Upper lobe of right lung (tissue), 1 donor: ENCODE measurements at places on chromosomes 4 and X.

GRCh38 chr4:127134490-127134889 is 498.3 kb upstream of the INTU start:
- no peaks in the 10 kb centered on the region for H3K27me3 ChIP-seq
- H3K36me3 ChIP-seq = no peaks in the 10 kb centered on the region
- H3K4me1 ChIP-seq = no peaks in the 10 kb centered on the region
- H3K4me3 ChIP-seq = no peak overlapping the region
- DNase-seq = no peak

DNA sequence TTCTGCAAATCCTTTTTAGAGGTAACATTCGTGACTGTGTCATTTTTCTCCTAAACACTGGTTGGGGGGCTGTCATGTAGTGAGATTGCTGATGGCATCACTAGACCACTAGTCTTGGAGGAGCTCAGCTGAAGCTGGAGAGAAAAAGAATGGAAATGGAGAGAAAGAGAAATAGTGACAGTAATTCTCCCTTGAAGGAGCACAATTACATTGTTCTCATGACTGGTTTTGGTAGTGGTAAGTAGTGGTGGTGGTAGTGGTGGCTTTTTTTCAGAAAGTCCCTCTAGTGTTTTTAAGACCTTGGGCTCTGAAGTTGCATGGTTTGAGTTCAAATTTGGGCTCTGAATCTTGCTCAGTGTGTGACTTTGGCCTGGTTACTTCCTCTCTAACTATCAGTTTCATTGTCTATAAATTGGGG is 99.8 kb downstream of the LARP7 start:
- DNase-seq = no peak
- no peak overlapping the region for H3K4me3 ChIP-seq
- no peaks in the 10 kb centered on the region for H3K4me1 ChIP-seq
- no peaks in the 10 kb centered on the region for H3K27me3 ChIP-seq

DNA sequence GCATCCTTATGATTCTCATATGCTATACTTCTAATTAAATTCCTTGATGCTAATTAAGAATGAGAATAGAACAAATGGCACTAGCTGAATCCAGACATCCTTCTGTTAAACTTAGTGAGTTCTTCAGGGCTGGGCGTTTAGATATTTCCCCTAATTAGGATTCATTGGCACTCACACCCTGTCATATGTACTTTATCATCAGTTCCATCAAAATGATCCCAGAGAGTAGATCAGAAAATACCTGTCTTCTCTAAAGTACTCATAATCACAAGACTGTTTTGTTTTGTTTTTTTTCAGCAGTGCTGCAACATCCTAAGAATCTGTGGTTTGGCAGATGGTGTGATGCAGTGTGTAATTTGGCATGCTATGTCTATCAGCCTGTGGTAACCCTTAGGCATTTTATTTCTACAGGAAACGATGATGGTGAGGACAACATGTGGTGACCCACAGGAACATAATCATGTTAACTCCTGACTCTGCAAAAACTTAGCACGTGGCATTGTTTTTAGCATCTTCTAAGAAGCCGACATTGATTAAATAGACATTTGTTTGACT is 2528.4 kb downstream of the ARAP2 start:
- H3K36me3 ChIP-seq = no peaks in the 10 kb centered on the region
- no peaks in the 10 kb centered on the region for H3K4me1 ChIP-seq
- H3K27me3 ChIP-seq = no peaks in the 10 kb centered on the region
- H3K27ac ChIP-seq = no peak overlapping the region
- no peak for DNase-seq
- no peak overlapping the region for H3K4me3 ChIP-seq

GRCh38 chrX:77087529-77088169 is 359.5 kb upstream of the FGF16 start:
- no peak for DNase-seq
- no peaks in the 10 kb centered on the region for H3K27me3 ChIP-seq
- H3K4me3 ChIP-seq = no peak overlapping the region

DNA sequence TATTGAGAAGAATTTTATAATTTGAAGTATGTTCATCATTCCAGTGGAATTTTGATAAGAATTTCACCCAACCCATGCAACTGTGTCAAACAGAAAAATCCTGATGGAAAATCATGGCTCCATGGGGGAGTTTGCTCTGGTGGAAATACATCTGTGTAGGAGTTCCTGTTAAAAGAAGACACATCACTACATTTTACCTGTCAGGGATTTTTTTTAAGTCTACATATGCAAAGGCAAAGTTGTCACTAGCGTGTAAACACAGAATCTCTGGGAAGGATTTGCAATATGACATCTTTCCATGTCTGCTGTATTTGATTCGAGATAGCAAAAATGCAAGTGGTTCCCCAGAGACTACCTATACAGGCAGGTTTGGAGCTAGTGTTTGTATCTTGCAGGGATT is 581.0 kb downstream of the KCNIP4 start:
- H3K36me3 ChIP-seq = no peaks in the 10 kb centered on the region
- H3K27me3 ChIP-seq = peaks cover 14% of the 10 kb centered on the region
- no peak overlapping the region for H3K27ac ChIP-seq
- DNase-seq = no peak

- H3K36me3 ChIP-seq = no peaks in the 10 kb centered on the region
- no peaks in the 10 kb centered on the region for H3K27me3 ChIP-seq
- H3K27ac ChIP-seq = no peak overlapping the region
- H3K4me3 ChIP-seq = no peak overlapping the region
- DNase-seq = peak; percentile 70
- no peaks in the 10 kb centered on the region for H3K4me1 ChIP-seq
Observed at GRCh38 chrX:39063037-39063436, 261.8 kb downstream of the MID1IP1 start.

DNA sequence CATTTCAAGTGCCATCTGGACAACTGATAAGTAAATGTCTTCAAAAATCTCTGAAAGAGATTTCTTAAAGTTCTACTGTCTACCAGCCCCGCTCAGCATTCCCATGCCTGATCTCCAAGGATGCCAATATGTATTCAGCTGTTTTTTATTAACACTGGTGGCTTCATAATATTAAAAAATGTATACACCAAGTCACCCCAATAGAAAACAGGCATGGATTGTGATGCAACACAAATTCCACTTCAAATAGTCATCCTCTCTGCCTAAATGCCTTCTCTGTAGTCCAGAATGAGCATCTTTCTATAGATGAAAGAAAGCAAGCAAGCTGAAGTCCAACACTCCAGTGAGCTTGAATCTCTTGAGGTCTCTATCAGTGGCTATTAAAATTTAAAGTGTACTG is 152.2 kb upstream of the PPARGC1A start:
- H3K4me1 ChIP-seq = no peaks in the 10 kb centered on the region
- no peaks in the 10 kb centered on the region for H3K36me3 ChIP-seq
- no peaks in the 10 kb centered on the region for H3K27me3 ChIP-seq
- H3K27ac ChIP-seq = no peak overlapping the region
- H3K4me3 ChIP-seq = no peak overlapping the region

DNA sequence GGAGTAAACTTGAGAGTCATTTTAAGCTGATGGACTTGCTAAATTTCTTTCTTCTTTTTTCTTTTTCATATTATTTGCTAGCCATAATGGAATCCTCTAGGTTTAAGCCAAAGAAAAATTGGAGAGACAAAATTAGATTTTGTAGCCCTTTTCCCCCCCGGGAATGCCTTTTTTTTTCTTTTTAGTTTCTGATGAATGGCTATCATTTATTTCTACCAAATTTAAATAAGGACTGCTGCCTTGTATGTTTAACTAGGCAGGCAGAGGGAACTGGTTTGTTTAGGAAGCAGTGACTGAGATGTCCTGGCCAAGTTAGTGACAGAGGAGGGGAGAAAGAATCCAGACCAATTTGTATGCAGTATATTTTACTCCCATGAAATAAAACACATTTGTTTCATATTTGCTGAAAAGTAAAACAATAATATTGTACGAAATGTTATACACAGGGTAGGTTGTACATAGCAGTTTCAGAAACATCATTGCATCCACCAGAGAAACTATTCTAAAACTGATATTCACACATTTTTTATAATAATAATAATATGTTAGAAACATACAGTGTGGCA is 5.7 kb downstream of the PITX2 start:
- H3K4me3 ChIP-seq = no peak overlapping the region
- no peaks in the 10 kb centered on the region for H3K36me3 ChIP-seq
- peaks cover 100% of the 10 kb centered on the region for H3K27me3 ChIP-seq

DNA sequence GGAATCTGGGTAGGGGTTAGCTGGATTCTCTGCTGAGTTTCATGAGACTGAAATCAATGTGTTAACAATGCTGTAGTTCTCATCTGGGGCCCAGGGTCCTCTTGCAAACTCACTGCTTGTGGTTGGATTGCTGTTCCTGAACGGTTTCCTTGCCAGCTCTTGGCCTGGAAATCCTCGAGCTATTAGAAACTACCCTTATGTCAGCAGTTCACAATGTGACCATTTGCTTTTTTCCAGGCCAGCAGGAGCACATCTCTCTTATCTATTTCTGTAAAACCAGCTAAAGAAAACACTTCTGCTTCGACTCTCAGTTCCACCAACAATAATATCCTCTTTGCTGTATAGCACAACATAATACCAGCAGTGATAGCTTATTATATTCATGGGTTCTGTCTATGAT is 140.1 kb upstream of the TRAM1L1 start:
- no peaks in the 10 kb centered on the region for H3K27me3 ChIP-seq
- H3K4me1 ChIP-seq = no peaks in the 10 kb centered on the region
- H3K27ac ChIP-seq = no peak overlapping the region

GRCh38 chrX:2497961-2498780 is 2.6 kb downstream of the DHRSX start:
- peaks cover 16% of the 10 kb centered on the region for H3K36me3 ChIP-seq
- no peak for DNase-seq
- H3K27ac ChIP-seq = peak overlapping the region; percentile 91
- peaks cover 28% of the 10 kb centered on the region for H3K4me1 ChIP-seq
- H3K4me3 ChIP-seq = peak overlapping the region; percentile 89

DNA sequence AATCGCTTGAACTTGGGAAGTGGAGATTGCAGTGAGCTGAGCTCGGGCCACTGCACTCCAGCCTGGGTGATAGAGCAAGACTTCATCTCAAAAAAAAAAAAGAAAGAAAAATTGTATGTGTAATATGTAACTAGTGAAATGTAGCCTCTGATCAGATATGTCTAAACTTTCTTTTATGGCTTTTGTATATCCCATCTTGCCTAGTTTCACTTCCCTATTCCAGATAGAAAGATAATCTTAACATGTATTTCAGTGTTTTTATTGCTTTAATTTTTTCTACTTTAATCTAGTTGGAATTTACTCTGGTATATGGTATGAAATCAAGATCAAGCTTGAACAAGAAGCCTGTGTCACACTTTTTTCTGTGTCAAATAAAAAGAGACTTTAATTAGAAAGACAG is 1.9 kb upstream of the ZNF41 start:
- no peaks in the 10 kb centered on the region for H3K36me3 ChIP-seq
- no peak overlapping the region for H3K27ac ChIP-seq
- peaks cover 4% of the 10 kb centered on the region for H3K4me1 ChIP-seq
- H3K27me3 ChIP-seq = no peaks in the 10 kb centered on the region
- DNase-seq = no peak

DNA sequence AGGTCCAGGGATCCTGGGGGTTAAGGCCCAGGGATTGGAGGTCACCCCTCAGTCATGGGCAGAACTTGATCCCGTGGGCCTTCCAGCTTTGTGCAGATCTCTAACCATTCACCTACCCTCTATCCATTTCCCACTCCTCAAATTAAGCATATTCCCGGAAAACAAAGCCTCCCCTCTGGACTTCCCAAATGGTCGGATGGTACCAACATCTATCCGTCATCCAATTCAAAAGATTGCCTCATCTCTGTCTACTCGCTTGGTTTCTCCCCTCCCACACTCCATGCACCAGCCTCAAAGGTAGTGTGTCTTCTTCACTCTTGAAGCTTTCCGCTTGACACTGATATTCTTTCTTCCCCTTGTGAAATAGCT is 473 bp upstream of the BCLAF3 start:
- H3K27ac ChIP-seq = peak overlapping the region; percentile 42
- DNase-seq = no peak
- no peaks in the 10 kb centered on the region for H3K36me3 ChIP-seq
- H3K27me3 ChIP-seq = no peaks in the 10 kb centered on the region
- peak overlapping the region; percentile 31 for H3K4me3 ChIP-seq

DNA sequence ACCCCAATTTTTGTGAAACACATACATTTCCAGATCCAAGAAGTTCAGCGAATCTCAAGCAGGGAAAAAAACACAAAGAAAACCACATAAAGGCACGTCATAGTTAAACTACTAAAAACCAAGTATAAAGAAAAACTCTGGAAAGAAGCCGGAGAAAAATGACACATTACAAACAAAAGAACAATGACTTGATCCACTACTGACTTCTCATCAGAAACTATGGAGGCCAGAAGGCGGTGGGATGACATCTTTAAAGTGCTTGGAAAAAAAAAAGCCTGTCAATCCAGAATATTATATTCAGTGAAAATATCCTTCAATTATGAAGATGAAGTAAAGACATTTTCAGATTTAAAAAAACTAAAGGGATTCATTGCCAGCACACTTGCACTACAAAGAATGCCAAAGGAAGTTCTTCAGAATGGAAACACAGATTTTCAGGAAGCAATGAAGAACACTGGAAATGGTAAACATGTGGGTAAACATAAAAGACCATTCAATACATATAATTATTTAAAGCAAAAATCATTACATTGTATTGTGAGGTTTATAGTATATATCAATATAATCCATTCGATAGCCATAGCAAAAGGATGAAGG is 32.6 kb upstream of the PPP2R2C start:
- H3K27ac ChIP-seq = no peak overlapping the region
- peaks cover 5% of the 10 kb centered on the region for H3K27me3 ChIP-seq
- no peak overlapping the region for H3K4me3 ChIP-seq
- no peak for DNase-seq
- H3K4me1 ChIP-seq = no peaks in the 10 kb centered on the region

DNA sequence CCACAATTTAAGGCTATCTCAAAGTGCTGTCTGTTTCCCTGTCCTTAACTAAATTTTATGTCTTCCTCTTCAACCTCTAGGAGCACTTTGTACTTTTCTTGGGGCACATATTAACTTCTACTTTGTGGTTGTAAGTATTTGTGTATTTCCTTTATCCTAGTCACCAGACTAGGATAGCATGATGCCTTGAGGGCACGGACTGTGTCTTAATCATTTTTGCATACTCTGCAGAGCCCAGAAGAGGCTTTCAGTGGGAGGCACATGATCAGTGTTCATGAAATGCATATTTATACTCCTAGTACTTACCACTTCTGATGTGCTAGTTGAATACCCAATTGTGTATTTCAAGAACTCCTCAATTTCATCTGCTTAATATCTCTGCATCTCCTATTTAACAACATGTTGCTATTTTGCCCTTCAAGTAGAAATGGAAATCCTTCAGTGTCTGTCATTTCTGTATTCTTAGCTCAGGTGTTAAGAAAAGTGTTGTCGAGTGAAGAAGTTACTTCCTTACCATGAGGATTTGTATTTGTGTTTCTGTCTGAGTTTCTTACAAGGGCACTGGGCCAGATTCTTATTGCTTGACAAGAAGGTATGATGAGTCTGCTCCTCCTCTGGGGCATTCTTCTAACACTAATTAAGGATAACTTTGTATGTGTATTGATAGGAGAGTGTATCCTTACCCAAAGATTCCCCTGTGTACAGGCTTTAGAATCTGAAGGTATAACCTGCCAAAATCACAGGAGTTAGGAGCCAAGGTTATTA is 28.3 kb upstream of the PGRMC2 start:
- no peak for DNase-seq
- no peaks in the 10 kb centered on the region for H3K27me3 ChIP-seq
- H3K27ac ChIP-seq = no peak overlapping the region

GRCh38 chrX:21153503-21153902 is 220.7 kb upstream of the CNKSR2 start:
- H3K27me3 ChIP-seq = no peaks in the 10 kb centered on the region
- H3K27ac ChIP-seq = no peak overlapping the region
- DNase-seq = no peak
- H3K4me1 ChIP-seq = no peaks in the 10 kb centered on the region
- no peaks in the 10 kb centered on the region for H3K36me3 ChIP-seq
- H3K4me3 ChIP-seq = no peak overlapping the region
